ENCODE measurements at places on chromosomes 3 and 15.

DNA sequence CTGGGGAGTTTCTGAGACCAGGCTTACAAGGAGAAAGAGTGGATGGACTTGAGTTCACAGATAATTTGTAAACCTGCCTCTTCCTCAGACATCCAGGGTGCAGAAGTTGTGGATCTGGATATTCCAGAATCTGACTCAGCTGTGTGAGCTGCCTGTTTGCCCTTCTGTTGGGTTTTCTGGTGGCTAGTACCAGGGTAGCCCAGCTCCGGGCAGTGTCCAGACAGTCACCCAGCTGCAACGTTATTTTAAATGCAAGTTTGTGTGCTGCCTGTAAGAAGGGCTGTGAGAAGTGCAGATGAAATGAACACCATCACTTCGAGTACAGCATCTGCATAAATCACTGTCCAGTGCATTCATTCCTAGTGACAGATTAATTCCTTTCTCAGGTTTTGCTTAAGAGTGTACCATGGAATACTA, 1053.0 kb downstream of the TUSC7 start:
- no peak for DNase-seq

DNA sequence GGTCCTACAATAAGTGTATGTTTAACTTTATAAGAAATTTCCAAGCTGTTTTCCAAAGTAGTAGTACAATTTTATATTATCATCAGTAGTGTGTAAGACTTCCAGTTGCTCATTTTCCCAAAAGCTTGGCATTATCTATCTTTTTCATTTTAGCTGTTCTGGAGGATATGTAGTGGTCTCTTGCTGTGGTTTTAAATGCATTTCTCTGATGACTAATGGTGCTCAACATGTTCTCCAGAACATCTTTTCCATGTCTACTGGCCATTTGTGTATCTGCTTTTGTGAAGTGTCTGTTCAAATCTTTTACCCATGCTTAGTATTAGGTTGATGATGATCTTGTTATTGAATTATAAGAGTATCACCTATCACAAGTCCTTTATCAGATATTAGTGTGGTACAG, 13.3 kb downstream of the BCL2A1 start:
- DNase-seq, result no peak

DNA sequence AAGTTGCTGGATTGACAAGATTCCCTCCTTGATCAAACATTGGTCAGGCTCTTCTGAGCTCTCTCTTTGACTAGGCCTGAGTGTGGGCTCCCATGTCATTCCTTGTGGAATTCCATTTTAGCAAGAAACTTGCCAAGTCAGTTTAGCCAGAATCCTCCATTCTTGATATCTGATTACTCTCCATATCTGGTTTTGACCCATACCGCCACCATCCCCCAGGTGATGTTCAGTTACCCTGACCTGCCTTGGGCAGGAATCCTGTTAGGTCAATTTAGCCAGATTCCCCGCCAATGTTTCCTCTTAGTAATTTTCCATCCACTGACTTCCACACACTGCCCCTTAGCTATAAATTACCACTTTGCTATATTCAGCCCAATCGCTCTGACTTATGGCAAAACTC, 1.0 kb upstream of the PCCB start:
- no peak for DNase-seq

GRCh38 chr15:73751899-73752805, 999 bp downstream of the INSYN1 start:
- DNase-seq, result no peak

- DNase-seq, result no peak
These were observed 62.0 kb downstream of the CALML4 start for GRCh38 chr15:68143129-68143528.

- DNase-seq, result no peak
These were observed 4.1 kb downstream of the CISH start for GRCh38 chr3:50607271-50608091.

DNA sequence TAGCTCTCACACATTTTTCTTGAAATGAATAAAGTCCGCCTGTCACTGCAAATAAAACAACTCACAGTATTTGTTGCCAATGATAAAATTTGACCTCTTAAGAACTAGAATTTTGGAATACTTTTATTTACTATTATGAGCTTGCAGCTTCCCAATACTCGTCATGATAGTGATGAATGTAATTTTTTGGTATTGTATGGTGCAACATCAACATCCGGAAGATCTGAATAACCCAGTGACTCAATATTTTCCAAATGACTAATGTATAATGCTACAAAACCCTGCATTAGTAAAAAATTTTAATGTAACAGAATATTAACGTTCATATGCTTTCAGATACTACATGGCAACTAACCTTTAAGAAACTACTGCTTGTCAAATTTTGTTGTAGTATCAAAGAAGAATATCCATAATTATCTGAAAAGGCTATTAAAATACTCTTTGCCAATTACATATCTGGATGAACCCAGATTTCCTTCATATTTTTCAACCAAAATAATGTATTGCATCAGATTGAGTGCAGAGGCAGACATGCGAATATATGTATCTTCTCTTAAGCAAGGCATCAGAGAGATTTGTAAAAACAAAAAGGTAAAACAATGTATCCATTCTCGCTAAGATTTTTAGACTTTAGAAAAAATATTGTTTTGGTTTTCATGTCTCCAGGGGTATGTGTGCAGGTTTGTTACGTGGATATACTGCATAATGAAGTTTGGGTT, 95.3 kb downstream of the IGF2BP2 start:
- DNase-seq, result no peak

DNA sequence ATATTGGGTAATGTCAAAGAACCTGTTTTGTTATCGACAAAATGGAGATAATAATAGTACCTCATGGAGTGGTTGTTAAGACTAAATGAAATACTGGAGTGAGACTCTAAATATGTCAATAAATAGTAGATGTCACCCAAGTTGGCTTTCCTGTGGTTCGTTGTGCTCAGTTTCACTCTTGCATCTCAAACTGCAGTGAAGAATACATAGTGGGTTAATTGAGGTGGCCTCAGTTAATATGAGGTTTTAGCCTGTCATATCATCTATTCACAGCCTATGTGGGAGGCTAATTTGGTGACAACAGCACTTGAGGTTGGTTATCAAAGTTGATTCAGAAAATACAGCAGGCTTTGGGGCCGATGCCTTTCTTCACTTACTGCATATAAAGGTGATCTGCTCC, 485.5 kb upstream of the SUCLG2 start:
- no peak for DNase-seq

DNA sequence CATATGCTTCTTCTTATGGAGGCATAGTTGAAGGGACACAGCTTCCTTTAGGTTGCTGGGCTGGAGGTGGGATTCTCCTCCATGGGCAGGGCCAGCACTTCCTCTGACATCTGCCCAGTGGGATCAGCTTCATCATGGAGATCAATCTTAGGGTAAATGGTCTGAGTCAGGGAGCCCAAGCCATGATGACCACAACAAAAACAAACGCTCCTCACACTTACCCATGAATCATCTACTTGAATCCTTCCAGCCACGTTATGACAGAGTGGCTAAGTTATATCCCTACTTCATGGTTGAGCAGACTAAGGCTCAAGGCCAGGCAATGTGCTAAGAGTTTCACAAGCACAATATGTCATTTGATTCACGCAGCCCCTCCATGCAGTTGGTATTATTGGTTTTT, 87.2 kb upstream of the NMNAT3 start:
- DNase-seq, result no peak

GRCh38 chr3:41364736-41365135, 165.4 kb downstream of the CTNNB1 start:
- no peak for DNase-seq

DNA sequence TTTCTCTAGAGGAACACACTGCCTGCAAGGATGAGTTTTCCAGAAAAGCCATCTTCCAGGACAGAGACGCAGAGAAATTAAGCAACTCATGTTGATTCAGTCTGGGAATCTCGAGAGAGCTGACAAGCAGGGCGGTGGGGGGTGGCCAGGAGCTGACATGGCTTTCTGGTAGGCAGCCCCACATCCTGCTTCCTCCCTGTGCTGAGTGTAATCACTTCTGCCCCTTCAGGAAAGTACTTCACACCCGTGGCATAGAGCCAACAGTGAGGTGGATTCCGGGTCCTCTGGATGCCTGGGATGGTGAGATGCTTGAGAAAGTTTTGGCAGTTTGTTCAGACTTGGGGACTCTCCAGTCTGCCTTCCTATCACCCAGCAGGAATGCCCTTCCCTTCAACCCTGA, 221.1 kb downstream of the SLCO3A1 start:
- DNase-seq, result no peak

DNA sequence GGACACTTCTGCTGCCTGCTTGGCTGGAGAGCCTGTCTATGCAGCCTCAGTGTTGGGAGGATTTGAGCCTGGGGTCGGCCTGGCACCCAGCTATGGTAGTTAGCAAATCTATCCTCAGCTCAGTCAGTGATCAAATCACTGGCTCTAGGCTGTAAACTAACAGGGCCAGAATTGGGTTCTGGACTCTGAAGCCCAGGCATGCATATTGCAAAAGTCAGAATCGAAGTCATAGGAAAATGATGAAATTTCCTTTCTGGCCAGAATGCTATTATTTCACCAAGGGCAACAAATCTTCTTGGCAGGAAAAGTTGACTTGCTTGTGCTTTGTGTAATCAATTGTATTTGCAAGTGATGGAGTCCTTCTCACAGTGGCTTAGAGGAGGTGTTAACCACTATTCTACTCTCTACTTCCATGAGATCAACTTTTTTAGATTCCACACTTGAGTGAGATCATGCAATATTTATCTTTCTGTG, 482.6 kb upstream of the TPRG1 start:
- no peak for DNase-seq

DNA sequence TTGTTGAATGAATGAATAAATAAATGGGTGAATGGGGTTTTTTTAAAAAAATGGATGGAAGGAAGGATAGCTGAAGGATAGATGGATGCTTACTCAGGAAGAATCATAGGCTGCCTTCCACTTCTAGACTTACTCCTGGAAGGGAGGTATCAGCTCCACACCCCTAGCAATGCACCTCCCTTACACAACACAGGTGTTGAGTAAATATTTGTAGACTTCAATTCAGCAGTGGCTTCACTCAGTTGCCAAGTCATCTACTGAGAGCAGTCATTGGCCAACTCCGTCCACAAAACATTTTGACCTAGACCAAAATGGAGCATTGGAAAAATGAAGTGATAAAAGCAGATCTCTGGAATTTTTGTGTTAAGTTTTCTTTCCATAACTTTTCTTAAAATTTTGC, 65.5 kb upstream of the ST8SIA2 start:
- no peak for DNase-seq

- no peak for DNase-seq
These were observed 3.3 kb upstream of the PDCD6IP start for GRCh38 chr3:33795131-33795530.
